Right hindlimb (tissue), 1 donor: ENCODE measurements at places on chromosomes 6 and 20.

GRCh38 chr6:12640438-12640837 lies 76.1 kb upstream of the PHACTR1 start:
- DNase-seq = no peak

DNA sequence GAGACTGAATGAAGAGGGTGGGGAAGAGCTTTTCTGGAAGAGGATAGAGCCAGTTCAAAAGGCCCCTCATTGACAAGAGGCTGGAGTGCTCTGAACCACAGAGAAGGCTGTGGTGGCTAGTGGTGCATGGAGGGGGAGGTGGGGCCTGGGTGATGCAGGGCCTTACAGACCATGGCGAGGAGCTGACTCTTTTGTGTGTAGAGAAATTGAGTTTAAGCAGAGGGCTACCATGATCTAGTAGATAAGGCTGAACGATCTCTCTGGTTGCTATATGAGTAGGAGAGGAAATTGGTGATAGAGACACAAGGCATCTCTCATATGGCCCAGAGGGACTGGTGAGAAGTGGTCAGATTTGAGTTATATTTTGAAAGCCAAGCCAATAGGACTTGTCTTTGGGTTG lies 137.6 kb downstream of the UST start:
- no peak for DNase-seq

DNA sequence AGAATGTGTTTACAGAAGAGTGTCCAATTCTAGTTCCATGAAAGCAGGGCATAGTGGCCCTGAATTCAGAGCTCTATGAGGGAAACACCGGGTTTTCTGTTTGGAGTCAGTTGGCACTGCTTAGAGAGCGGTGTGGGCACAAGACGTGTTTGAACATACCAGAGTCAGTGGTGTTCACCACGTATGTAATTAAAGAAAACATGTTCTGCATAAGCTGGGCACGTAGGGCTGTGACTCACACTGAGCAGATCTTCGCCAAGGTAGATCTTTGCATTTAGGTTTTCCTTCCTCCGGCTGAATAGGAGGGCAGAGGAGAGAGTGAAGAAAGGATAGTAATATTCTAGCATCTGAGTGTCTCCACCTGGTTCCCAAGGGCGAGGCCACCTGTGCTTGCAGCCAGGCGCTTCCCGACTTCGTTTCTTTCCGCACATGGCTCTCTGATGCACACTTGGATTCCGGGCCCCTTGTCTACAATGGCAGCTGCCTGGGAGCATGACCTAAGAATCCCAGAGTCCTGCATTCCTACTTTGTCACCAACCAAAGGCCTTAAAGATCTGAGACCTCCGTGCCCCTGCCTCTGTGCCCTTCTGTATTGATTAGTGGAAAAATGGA lies 136.2 kb downstream of the ERMARD start:
- DNase-seq = no peak

- no peak for DNase-seq
These were observed 91.7 kb downstream of the ERMARD start for GRCh38 chr6:169843110-169843509.

DNA sequence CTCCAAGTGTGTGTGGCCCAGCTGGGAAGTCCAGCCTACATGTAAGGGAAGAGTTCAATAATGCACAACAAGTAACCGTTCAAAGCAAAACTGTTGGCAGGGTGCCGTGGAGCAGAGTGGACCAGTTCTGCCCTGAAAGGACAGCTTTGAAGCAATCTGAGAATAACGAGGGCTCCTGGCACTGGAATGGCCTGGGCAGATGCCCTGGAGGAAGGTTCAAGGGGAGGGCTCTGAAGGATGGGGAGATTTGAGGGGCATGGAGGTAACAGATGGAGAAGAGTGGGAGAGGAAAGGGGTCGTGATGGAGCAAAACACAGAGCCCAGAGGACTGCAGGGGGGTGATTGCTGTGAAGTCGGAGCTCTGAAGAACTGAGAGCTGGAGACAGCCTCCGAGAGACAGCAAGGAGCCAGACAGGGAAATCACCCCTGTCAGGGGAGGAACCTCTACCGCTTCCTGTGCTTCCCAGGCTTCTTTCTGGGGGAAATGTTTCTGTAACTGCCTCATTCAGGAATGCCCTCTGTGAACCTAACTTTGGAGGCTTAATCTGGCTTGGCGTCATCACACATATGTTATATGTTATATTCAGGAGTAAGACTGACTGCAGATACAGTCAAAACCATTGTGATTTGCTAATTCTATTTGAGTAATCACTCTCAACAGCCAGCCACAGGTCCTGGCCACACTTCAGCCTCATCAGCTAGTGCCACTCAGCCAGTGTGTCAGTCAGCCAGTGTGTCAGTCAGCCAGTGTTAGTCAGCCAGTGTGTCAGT lies 41.2 kb downstream of the ZC3H12D start:
- DNase-seq = no peak
